ENCODE measurements at places on chromosomes 5 and 9. TPM values are rescaled to one million over a fixed set of nuclear protein-coding genes. Genes with fewer than 3 reads are reported as not detected.

Gene PCDHGA11
- total RNA-seq, result 11.0 TPM

Gene SHISAL2B
- not detected for total RNA-seq

Gene KCNMB1
- 1.3 TPM for total RNA-seq

Gene IRGM
- not detected for total RNA-seq

Gene HTR1A
- not detected for total RNA-seq

Gene KIF24
- 2.9 TPM for total RNA-seq

Gene TSC1
- total RNA-seq, result 40.2 TPM

Gene FIBCD1
- 0.26 TPM for total RNA-seq

Gene TXNDC8
- total RNA-seq, result not detected

All from aortic smooth muscle cell (primary cell).